ENCODE measurements at places on chromosomes 5 and 9.

GRCh38 chr5:143156572-143156971 is 246.9 kb downstream of the NR3C1 start:
- DNase-seq = no peak

GRCh38 chr9:129696944-129697655 is 31.7 kb downstream of the PRRX2 start:
- no peak for DNase-seq

GRCh38 chr5:179767496-179768100 is 26.2 kb upstream of the LTC4S start:
- no peak for DNase-seq

DNA sequence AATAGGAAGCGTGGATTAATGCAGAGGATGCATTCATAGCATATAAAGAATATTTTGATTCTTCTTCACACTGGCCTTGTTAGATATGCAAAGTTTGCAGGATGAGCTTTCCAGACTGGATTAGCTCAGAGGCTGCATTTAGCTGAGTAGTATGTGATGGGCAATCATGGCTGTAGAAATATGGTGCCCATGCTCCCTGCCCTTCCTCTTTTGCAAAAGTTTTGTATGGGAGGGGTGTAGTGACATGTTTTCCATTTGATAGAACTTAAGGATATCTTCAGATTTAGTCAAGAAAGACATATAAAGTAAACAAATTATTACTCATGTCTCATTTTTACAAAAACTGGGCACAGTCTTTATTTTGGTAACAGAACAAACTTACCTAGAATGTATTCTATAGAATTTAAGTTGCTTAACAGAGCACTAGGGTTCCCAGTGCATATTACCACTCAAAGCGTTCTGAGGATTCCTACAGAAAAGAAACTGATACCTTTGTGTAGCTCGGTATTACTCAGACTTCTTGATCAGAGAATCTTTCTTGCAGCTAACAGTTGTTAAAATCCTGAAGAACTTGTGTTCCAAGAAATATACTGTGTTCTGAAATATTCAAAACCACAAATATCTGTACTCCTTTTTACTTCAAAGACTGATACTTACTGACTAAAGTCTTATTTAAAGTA is 9.8 kb downstream of the GTF3C4 start:
- DNase-seq = no peak

DNA sequence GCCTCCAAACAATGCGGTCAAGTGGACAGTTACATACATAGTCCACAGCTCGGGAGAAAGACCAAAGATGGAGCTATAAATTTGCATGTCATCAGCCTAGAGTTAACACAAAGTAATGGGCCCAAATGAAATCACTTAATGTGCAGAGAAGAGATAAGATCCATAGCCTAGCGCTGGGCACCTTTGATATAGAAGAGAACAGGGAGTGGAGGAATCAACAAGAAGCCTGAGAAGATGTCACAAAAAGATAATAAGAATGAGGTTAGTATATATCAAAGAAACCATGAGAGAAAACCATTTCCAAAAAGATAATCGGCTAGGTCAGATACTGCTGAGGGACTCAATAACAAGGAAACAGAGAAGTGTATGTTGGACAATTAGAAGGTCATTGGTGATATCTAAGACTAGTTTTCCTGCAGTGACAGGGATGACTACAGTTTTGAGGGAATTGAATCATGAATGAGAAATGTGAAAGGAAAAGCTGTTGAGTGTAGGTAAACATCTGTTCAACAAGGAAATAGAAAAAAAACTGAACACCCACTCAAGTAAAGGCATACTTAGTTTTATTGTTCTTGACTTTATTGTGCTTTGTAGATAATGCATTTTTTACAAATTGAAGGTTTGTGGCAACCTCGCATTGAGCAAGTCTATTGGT is 68.7 kb upstream of the CDH6 start:
- DNase-seq = no peak

- no peak for DNase-seq
These were observed 171.2 kb downstream of the CWC27 start for GRCh38 chr5:64939772-64940510.

GRCh38 chr5:96745844-96746531 is 61.8 kb downstream of the ERAP1 start:
- no peak for DNase-seq

- no peak for DNase-seq
These were observed 7.4 kb downstream of the TRAF1 start for GRCh38 chr9:120918931-120919842.

GRCh38 chr5:179385914-179386313 is 40.7 kb upstream of the ADAMTS2 start:
- no peak for DNase-seq

GRCh38 chr9:81685763-81686613 is 3.4 kb downstream of the TLE1 start:
- DNase-seq = no peak

- no peak for DNase-seq
These were observed 393.7 kb upstream of the PDE4D start for GRCh38 chr5:60287174-60287771.

GRCh38 chr9:33818167-33818846 is 1.3 kb downstream of the UBE2R2 start:
- DNase-seq = no peak

DNA sequence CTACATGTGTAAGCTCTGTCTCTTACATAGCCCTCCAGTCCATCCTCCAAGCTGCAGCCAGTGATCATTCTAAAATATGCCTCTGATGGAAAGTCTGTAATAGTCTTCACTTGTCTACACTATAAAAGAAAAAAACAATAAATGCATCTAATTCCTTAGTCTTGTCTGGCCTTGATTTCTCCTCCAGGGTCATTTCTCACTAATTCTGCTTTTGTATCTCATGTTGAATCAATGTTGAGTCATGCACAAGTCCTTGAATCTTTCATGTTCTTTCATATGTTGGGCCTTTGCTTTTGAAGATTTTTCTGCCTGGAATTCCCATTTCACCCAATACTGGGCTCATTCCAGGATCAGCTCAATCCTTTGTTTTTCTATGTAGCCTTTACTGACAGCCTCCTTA is 121.1 kb upstream of the TRIM32 start:
- no peak for DNase-seq

- no peak for DNase-seq
These were observed 95.8 kb upstream of the LMX1B start for GRCh38 chr9:126517833-126518356.

GRCh38 chr9:7671847-7672246 is 127.7 kb downstream of the DMAC1 start:
- DNase-seq = no peak

DNA sequence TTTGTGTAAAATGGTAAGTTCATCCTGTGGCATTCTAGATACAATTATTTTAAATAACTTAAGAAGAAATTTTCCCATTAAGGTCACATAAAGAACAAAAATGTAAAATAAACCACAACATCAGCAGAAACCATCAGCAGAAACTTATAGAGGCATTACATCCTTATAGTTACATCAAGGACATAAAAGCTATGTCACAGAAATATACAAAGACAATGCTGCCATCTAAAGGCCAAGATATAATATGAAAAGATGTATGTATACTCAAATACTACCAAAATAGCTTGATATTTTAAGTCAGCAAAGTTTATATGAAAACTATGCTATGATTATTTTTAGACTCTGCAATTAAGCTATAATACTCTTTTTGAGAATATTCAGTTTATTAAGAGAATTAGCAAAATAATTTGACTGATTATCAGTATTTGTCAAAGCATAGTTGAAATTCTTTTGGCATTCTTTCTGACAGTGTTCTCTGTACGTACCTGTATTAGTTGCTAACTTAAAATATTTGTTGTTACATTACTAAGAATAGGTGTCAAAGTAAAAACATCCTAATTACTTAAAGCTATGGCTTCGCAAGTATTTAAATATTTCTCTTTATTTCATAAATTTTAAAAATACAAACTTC is 36.2 kb downstream of the FBXL17 start:
- DNase-seq = no peak

- DNase-seq = peak; percentile 81
These were observed at the start of the genes PRELID1 and RAB24 for GRCh38 chr5:177303121-177303924. Gene PRELID1, plus strand, starts transcription at chr5:177303799. Its CDS starts 187 bp downstream, at chr5:177303986. Gene RAB24, minus strand, starts transcription at chr5:177303719. Its CDS starts 431 bp downstream, at chr5:177303288.

GRCh38 chr5:91162534-91163381 is 220.4 kb downstream of the ARRDC3 start:
- peak; percentile 16 for DNase-seq

- DNase-seq = no peak
These were observed 189.6 kb downstream of the NR3C1 start for GRCh38 chr5:143213851-143214363.

GRCh38 chr5:138105709-138106108 is 21.9 kb downstream of the WNT8A start:
- no peak for DNase-seq

DNA sequence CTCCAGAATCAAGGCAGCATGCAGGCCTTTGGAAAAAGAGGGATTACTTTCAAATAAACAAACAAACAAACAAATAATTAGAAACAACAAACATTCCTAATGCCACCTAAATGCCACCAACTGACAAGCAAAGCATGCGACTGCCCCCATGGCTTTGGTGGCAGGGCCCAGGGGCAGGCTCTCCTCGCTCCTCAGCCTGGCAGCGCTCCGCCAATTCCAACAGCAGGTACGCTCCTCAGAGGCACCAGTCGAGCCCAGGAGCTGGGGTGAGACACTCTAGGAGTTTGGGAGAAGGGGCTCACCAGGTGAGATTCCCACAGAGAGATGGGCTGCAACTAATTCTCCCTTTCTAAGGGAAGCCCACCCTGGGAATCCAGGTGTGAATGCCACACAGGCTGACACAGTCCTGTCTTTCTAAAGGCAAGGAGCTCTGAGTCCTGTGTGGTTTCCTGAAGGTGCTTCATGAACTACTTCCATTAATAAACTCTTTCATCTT is 27.8 kb downstream of the CSF2 start:
- DNase-seq = no peak

GRCh38 chr9:69009708-69010107 is 4.2 kb downstream of the PRKACG start:
- DNase-seq = no peak

Measured in stimulated activated CD4-positive, alpha-beta T cell treated with anti-CD3 and anti-CD28 coated beads, Interleukin-2, amount 100 ng/mL, for 4 hours (primary cell).